Chondrocyte (in vitro differentiated cells): ENCODE measurements at places on chromosomes 5 and 9. TPM values are rescaled to one million over a fixed set of nuclear protein-coding genes. Genes with fewer than 3 reads are reported as not detected.

Gene RPL37
- total RNA-seq, result 714 to 807 TPM (median 721 TPM) in 3 replicates

Gene CDC14B
- 14.5 to 16.8 TPM (median 15.5 TPM) in 3 replicates for total RNA-seq

Gene NRG2
- 0.13 to 0.39 TPM (median 0.27 TPM) in 3 replicates for total RNA-seq

Gene FAM221B
- total RNA-seq, result not detected in 3 replicates

Gene OR1J2
- total RNA-seq, result not detected in 3 replicates

Gene PCDHGB2
- 0.95 to 1.8 TPM (median 1.0 TPM) in 3 replicates for total RNA-seq

Gene SHC3
- total RNA-seq, result 0.10 to 0.64 TPM (median 0.30 TPM) in 3 replicates

Gene STPG3
- total RNA-seq, result not detected in 3 replicates

Gene ELAVL2
- total RNA-seq, result 0.36 to 1.4 TPM (median 0.37 TPM) in 3 replicates

Gene ISL1
- not detected in 3 replicates for total RNA-seq

Gene LRRC70
- 0.20 to 0.77 TPM (median 0.70 TPM) in 3 replicates for total RNA-seq

Gene AJM1
- total RNA-seq, result 6.3 to 7.5 TPM (median 7.4 TPM) in 3 replicates

Gene TMEM232
- total RNA-seq, result 1.8 to 3.8 TPM (median 2.3 TPM) in 3 replicates

Gene PJA2
- total RNA-seq, result 106 to 110 TPM (median 107 TPM) in 3 replicates

Gene TMEM174
- not detected in 3 replicates for total RNA-seq

Gene GPR150
- total RNA-seq, result 0.33 to 0.42 TPM in 2 of 3 replicates, not detected in the other

Gene DOCK2
- 2.0 to 11.8 TPM (median 3.1 TPM) in 3 replicates for total RNA-seq

Gene ARAP3
- 1.3 to 7.1 TPM (median 5.9 TPM) in 3 replicates for total RNA-seq

Gene GZMA
- total RNA-seq, result not detected in 3 replicates

Gene KCNIP1
- total RNA-seq, result 7.7 to 12.0 TPM (median 8.7 TPM) in 3 replicates
